ENCODE measurements at places on chromosomes 4 and X.

DNA sequence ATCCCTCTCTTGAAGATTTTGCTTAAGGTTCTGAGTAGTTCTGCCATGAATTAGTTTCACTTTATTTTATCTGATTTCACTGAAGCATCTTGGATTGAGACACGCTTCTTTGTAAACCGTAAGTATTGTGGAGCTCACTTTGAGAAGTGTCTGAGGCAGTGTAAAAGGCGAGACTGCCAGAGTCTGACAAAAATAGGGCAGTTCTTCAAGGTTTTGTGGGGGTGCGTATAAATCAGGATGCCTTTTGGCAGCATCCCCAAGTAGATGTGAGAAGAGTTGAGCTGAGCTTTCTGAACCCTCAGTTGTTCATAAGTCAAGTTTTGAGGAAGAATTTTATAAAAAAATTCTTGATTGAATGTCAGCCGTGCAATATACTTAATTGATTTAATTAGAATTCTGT is 76.3 kb downstream of the RBPJ start:
- DNase-seq = no peak

DNA sequence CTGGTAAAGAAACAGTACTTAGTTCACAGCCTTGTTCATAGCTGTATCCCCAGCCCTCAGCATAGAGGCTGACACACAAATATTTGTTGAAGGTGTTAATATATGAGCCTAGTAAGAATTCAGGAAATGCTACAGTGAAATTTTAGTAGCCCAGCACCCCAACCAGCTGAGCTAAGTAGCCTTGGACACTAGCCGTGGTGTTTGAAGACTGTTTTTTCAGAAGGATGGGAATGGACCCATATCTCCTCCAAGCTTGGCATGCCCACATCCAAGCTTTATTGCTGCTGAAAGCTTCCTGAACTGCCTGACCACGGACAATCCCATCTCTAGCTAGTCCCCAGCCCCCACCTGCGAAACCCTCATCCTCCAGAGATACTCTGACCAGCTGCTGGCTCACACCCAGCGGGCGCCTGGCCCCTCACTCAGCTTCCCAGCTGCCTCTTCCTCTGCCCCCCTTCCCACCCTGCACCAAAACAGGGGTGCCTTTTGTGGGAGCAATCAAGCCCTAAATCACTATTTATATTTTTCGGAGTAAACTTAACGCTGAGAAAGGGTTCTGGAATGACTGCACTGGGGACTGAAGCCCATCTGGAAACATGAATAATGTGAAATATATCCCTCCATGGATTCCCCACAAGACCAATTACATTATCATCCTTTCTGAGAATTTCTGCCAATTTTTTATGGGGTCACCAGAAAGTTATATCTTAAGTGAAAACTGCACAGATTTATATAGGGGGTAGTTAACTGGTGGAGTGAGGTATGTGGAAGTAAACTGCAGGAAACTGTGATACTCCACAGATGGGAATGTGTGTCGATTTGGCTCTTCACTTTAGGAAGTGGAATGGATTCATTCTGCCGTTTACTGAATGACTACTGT is 41.1 kb upstream of the CBR4 start:
- DNase-seq = no peak

DNA sequence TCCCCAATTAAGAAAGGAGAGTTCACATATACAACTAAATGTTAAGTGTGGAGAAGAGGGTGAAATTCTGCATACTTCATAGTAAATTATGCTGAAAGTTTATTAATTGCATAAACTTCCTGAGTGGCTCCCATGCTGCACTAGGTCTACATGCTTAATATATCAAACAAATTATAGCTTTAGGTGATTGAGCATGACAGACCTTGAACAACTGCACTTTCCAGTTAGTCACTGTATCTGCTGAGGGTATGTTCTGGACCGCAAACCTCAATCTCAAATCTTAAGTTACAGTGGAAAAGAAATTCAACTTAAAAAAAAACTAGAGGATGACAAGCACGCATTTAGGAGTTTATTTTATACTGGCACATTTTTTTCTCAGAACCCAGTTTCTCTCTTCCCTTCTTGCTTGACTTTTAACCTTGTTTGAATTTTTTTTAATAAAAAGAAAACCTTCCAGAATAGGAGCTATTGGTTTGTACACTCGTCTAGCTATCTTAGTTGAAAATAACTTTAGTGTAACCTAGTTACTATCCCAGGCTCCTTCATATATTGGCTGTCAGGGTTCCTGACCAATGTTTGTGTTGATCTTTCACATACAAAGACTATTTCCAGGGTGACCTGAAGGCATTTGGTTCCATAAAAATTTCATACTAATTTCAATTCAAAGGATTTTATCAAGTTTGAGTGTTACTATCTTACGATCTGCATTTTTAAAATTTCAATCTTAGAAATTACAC is 10.2 kb upstream of the FAM120C start:
- no peak for DNase-seq

- DNase-seq = no peak
Observed at GRCh38 chr4:142585411-142585810, 260.7 kb downstream of the INPP4B start.

- DNase-seq = no peak
Observed at GRCh38 chr4:37477126-37477525, 209.1 kb downstream of the RELL1 start.

DNA sequence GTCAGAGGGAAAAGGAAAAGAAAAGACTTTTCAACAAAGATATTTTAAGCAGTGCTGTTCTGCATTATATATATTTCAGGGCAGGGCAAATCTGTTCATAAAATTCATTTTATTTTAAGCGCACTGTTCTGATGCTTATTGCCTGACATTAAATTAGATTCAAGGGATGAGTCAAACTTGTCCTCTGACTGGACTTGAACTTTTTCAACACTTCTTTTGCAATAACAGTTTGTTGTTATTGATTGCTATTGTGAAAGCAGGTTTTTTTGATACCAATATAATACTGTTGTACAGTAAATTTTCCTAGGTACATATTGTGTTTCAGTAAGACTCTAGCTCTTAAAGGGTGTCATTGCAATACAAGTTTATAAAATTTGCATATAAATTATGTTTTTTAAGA is 481.3 kb downstream of the NAF1 start:
- no peak for DNase-seq

DNA sequence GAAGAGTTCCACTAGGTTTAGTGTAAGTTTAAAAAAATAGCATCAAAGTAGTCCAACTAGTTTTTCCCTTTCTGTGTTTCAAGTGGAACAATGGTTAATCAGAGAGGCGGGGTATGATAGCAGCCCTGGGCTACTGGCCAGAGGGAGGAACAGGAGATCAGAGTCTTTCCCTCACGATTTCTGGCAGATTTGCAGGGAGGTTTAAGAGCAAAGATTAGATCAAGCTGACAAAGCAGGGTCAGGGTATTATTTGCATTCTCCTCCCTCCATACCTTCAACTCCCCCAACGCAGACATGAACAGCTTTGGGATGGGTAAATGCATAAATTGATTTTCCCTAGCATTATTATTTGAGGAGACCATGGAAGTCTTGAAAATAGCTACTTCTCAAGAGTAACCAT is 277.6 kb upstream of the DIAPH2 start:
- DNase-seq = no peak

DNA sequence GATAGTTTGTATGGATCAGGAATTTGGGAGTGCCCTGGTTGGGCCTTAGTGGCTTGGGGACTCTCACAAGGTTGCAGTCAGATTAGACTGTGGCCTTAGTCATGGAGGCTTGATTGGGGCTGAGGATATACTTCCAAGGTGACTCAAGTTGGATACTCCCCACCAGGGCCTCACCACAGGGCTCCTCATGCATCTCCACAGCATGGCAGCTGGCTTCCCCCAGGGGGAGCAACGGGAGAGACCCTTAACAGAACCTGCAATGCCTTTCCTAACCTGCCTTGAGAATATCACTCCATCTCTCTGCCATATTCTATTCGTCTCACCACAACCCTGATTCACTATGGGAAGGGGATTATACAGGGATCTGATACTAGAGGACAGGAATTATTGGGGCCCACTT is 161.9 kb downstream of the RELL1 start:
- no peak for DNase-seq

- no peak for DNase-seq
Observed at GRCh38 chr4:19752599-19752998, 499.1 kb upstream of the SLIT2 start.

- DNase-seq = no peak
Observed at GRCh38 chrX:2694914-2695267, 3.8 kb downstream of the CD99 start.

- no peak for DNase-seq
Observed at GRCh38 chrX:13126775-13127174, 82.4 kb upstream of the FAM9C start.

- no peak for DNase-seq
Observed at GRCh38 chr4:21467551-21467950, 481.0 kb downstream of the KCNIP4 start.

DNA sequence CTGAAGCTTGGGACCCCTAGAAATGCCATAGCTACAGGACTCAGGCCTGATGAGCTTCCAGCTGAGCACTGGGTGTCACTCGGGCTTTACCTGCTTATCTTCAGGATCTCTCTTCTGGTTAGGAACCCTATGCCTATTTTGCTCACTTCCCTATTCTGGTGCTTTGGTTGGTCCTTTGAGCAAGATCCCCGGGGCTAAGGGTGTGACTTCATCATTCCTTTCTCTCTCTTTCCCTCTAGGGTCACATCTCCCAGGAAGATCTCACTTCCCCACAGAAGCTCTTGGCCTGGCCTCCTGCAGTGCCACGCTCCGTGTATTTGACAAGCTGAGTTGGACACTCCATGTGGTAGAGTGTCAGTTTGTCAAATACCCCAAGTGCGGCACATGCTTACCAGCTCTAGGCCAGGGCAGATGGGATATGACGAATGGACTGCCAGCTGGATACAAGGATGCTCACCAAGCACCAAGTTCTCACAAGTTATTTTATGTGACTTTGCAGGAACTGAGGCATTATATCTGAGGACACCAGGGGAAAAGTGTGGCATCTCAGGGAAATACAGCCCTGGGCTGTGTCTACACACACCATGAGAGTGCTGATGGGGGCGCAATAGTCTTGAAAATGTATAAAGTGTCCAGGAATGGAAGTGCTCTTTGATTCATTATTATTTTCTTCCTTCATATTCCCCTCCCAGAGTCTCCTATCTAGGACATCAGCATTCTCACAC is 21.1 kb downstream of the VSIG4 start:
- DNase-seq = no peak

DNA sequence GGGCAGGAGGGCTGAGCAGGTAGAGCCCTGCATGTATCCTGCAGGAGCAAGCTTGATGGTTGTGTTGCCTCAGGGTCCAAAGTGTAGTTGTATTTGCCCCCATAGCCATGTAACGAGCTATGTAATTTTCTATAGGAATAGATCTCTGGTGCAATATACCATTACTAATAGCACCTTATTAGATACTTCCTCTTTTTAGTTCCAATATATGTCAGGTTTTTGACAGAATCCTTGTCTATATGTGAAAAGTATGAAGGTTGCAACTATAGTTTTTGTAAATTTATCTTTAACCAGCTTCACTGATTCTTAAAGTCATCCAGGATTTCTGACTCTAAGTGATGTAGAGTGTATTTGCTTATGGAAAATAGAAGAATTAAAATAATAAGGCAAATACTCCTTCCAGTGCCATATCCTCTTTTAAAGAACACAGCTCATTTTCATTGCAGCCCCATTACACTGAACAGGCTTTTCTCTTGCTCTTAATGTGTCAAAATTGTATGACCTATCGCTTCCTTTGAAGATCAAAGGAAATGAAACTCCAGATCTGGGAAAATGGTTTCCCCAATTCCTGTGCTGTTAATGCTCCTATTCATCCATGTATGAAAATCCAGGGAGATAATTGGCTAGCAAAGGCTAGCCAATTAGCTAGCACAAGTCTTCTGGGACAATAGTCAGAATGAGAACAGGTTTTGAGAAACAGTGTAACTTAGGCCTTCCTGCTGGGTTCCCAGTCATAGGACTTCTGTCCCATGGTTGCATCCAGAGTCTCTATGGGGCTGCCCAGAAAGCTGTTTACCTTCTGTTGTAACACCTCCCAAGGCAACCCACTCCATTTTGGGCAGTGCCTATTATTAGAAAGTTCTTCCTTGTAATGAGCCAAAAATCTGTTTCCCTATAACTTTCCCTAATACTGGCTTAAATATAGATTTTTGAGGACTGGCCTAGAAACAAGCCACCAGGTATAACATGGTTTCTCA is 90.6 kb downstream of the TSPAN7 start:
- no peak for DNase-seq

DNA sequence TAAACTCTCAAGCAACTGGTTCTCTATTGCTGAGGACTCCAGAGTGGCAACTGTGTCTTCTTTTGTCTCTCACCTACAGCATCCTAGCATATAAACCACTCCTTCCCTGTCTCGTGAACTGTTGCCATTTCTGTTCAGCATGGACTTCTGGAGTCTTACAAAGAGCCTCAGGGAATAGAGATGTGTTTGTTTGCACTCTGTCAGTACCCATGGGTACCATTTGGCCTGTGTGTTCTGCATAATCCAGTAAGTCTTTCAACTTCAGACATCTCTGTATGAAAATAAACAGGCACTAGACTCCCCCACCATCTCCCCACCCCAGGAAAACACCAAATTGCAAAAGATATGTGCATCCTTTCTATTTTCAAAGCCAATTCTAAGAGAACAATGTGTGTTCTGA is 1351.6 kb upstream of the PABPC4L start:
- no peak for DNase-seq

- DNase-seq = no peak
Observed at GRCh38 chrX:150459196-150459595, 96.1 kb downstream of the MAMLD1 start.

GRCh38 chrX:42128020-42128419 is 204.7 kb upstream of the CASK start:
- DNase-seq = no peak

DNA sequence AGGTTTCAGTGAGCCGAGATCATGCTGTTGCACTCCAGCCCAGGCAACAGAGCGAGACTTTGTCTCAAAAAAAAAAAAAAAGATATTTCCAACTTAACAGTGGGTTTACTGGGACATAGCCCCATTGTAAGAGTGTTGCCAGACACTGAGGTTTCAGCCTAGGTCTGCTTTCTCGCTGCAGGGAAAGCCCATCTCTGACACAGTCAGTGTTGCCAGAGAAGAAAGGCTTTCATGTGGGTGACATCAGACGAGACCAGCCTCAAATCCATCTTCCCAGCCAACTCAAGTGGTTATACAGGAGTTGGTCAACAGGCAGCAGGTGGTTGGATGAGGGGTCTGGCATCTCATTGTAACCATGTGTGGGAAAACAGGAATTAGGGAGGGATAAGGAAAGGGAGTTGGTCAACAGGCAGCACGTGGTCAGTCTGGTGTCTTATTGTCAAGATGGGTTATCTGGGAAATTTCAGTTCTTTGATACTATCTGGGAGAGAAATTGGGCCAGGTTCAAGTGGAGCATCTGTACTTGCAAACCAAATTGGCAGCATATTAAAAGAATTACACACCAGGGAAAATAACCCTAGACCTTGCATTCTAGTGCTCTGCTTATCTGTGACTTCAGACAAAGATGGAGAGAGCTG is 41.1 kb downstream of the NELFA start:
- no peak for DNase-seq

All from HFF-Myc (cell line).